ENCODE measurements at places on chromosomes 12 and 14.

- no peak for DNase-seq
Measured at GRCh38 chr14:29217813-29218450, 451.3 kb downstream of the FOXG1 start.

- peak; percentile 26 for DNase-seq
Measured at GRCh38 chr12:62934799-62935674, at the start of gene PPM1H. TSS of gene PPM1H (minus strand) at chr12:62935150. CDS start at chr12:62934736, 414 bp downstream.

- peak; percentile 67 for DNase-seq
Measured at GRCh38 chr12:6606331-6607131, 648 bp downstream of the CHD4 start.

DNA sequence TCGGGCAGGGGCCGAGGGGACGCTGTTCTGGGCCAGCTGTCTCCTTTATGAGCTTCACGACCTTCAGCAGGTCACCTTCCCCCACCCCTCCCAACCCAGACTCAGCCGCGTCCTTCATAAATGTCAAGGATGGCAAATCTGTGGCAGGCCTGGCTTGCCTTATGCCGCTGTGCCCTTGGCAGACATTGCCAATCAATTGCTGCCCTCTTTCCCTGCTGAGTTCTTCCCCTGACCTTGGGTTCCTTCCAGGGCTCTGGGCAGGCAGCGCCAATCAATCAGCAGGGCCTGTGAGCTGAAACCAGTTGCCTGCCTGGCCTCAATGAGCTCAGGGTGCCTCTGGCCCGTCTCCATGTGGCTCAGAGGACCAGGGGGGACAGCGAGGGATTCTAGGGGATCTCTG is 7.7 kb downstream of the FAM222A start:
- no peak for DNase-seq

All from activated CD4-positive, alpha-beta T cell treated with anti-CD3 and anti-CD28 coated beads, Interleukin-2, amount 50 U/mL, for 48 hours (primary cell).